ENCODE measurements at places on chromosomes 2 and 18.

GRCh38 chr2:134463699-134464022 lies 209.8 kb downstream of the MGAT5 start:
- no peak for DNase-seq

DNA sequence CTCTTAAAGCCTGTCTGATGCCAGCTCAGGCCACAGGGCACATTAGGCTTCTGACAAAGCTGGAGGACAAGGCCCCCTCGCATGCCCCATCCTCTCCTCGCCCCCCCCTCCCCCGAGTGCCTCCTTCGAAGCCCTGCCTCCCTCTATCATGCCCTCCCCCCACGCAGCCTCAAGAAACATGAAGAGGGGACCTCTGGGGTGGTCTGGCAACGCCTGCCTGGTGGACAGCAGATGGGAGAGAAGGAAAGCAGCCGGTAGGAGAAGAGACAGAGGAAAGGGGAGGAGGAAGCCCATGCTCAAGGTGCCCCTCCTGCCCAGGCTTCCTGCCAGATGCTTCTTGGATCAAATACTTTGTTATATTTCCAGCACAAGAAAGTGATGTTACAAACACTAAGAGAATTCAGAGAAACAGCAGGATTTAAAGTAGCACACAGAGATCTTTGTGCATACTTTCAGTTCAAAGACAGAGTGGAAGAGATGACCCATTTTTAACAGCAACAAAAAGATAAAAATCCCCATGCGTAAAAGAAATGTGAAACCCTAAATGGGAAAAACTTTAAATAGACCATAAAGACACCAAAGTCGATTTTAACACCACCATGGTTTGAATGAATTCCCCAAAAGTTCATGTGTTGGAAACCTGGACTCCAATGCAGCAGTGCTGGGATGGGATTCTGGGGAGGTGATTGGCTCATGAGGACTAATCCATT lies 19.0 kb downstream of the BOK start:
- no peak for DNase-seq

GRCh38 chr2:140865837-140866236 lies 1265.0 kb downstream of the LRP1B start:
- no peak for DNase-seq

DNA sequence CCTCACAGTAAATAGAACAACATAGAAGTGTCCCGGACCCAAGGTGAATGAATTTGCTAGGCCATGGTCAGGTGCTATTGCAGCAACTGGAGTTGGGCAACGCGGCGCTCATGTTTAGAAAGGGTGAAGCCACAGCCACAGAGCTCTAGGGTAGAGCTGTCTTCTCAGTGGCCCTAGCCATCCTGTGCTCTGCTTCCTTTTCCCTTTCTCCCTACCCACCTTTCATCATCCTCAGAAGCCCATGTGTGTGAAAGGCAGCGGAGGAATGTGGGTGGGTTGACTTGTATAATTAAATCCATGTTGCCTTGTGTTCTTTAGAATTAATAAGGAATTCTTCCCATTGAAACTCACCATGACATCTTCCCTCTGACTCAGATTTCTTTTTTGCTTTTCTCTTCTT lies 336.7 kb downstream of the OSR1 start:
- DNase-seq: no peak

DNA sequence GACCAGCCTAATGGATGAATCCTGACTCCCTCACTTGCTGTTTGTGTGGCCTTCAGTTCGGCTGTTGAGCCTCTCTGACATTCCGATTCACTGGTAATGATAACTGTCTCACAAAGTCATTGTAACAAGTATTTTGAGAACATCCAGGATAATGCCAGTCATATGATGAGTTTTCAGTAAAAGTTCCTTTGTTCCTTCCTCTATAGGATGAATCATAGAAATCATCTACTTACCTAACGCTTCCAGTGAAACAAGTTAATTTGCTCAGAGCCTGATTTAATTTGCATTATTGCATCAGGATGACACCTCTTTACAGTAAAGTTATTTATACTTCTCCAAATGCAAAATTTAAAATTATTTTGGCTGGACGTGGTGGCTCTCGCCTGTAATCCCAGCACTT lies 32.0 kb downstream of the RAB31 start:
- no peak for DNase-seq

DNA sequence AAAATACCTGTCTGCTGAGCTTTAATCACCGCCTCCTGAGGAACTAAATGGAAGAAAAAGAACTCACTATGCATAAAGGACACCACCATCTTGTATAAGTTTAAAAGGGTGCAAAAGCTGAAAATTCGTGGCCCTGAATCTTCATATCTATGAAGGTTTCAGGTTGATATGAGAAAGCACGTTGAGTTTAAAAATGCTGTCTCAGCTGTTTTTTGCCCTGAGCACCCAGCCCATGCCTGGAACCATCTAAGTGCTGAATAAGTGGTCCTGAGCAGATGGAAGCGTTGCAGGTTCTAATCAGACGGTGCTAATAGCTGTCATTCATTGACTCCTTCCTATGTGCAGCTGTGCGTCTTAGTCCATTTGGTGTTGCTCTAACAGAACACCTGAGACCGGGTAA lies 467.4 kb downstream of the EIPR1 start:
- no peak for DNase-seq

GRCh38 chr2:162581959-162582798 lies 238.2 kb downstream of the GCA start:
- DNase-seq: no peak

- no peak for DNase-seq
Observed at GRCh38 chr2:8477552-8478470, 204.0 kb upstream of the ID2 start.

DNA sequence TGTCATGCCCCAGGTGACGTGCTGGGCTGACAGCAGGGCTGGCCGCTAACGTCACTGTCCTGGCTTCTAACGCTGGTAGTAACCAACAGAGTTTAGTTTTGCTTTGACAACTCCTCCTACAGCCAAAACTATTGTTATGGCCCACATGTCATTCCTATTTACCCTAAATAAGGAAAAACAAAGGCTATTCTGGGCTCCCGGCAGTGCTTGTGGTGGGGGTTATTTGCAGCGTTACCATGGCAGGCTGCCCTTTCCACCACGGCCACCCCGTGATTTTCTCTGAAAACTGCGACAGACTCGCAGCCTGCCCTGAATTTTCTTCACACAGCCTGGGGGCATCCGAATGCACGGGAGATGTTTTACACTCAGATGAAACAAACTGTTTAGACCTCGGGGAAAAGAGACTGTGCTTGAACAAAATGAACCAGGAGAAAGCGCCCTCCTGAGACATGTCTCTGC lies 115.2 kb downstream of the FAM210A start:
- no peak for DNase-seq

GRCh38 chr2:177466337-177467195 lies 74.0 kb downstream of the AGPS start:
- no peak for DNase-seq

GRCh38 chr18:36530676-36531405 lies 233.3 kb downstream of the FHOD3 start:
- no peak for DNase-seq

- no peak for DNase-seq
Observed at GRCh38 chr2:7900593-7900992, 781.3 kb upstream of the ID2 start.

DNA sequence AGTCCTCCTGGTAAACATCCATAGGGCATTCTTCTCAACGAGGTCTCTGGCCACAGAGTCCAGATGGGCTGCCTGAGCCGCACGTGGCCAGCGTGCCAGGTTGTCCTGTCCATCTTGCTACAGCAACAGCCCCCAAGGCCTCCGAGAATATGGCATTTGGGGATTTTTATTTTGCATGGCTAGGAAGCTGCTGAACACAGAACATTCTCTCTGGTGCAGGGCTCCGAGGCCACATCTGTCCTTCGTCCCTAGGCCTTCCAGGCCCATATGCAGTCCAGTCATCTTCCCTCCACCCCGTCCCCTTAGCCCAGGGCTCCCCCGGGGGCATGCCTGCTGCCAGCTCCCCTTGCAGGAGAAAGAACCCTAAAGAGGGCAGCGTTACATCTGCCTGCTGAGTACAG lies 2.3 kb downstream of the HDAC4 start:
- no peak for DNase-seq

GRCh38 chr2:47437287-47437686 lies 34.3 kb downstream of the MSH2 start:
- no peak for DNase-seq

DNA sequence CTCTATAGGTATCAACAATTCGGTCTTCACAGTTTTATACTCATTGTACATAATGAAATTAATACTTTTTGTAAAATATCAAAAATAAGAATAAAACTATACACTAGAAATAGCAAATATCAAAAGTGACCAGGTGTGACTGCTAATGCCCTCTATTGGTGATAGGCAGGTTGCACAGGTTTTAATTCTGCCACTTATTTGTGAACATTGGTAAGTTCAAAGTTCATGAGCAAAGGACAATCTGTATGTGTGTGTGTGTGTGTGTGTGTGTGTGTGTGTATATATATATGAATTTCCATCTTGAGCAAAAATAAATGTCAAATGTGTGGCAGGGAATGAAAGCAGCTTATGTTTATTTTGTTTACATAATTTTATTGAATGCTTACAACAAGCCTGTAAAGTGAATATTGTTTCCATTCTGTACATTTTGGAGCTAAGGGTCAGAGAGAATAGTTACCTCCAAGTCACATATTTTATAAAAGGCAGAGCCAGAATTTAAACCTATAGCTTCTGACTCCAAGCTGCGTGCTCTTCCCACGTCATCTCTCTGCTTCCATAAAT lies 537.4 kb downstream of the CPS1 start:
- no peak for DNase-seq

Measured in stimulated activated CD8-positive, alpha-beta memory T cell treated with anti-CD3 and anti-CD28 coated beads, Interleukin-7, amount 100 ng/mL, for 1 hour (primary cell).